ENCODE measurements at places on chromosomes 13 and 19.

GRCh38 chr13:70043685-70044084, 63.9 kb upstream of the ATXN8OS start:
- DNase-seq: no peak

DNA sequence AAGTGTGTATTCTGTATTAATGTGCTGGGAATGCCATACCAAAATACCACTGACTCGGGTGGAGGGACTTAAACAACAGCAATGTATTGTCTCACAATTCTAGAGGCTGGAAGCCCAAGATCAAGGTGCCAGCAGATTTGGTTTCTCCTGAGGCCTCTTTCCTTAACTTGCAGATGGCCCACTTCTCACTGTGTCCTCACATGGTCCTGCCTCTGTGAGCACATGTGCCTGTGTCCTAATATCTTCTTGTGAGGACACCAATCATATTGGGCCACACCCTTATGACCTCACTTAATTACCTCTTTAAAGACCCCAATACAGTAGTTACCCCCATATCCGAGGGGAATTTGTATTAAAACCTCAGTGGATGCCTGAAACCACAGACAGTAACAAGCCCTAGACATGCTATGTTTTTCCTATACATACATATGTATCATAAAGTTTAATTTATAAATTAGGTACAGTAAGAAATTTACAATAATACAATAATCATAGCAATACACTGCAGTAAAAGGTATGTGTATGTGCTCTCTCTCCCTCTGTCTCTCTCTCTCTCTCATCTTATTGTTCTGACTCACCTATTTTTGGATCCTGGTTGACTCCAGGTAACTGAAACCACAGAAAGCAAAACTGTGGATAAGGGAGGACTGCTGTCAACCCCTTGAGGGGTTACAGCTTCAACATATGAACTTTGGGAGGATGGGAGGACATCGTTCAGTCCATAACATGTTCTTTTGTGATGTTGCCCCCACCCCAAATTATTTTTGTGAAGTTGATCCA, 174.3 kb downstream of the IRS2 start:
- no peak for DNase-seq

DNA sequence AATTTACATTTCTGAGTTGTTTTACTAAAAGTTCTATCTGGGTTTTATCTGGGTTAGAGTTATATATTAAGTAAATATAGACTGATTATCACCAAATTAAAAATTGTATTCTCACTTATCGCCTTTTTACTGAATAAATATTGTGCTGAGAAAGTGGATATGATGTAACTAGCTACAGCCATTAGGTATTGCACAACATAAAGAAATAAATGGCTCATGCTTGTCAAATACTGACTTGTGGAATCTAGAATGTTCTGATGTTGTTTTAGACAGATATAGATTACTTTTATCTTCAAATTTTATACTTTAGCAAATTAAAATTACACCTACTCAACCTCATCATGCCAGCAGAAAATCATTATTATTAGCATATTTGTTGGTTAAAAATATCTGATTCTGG, 1277.1 kb upstream of the MIR17HG start:
- no peak for DNase-seq

GRCh38 chr19:36986601-36987000, 70.5 kb downstream of the ZNF568 start:
- no peak for DNase-seq

- peak; percentile 22 for DNase-seq
These were observed 4.9 kb upstream of the SMIM17 start for GRCh38 chr19:56637976-56638555.

All from anterior cingulate cortex (tissue), 58 donors.